ENCODE measurements at places on chromosomes 1 and 21.

DNA sequence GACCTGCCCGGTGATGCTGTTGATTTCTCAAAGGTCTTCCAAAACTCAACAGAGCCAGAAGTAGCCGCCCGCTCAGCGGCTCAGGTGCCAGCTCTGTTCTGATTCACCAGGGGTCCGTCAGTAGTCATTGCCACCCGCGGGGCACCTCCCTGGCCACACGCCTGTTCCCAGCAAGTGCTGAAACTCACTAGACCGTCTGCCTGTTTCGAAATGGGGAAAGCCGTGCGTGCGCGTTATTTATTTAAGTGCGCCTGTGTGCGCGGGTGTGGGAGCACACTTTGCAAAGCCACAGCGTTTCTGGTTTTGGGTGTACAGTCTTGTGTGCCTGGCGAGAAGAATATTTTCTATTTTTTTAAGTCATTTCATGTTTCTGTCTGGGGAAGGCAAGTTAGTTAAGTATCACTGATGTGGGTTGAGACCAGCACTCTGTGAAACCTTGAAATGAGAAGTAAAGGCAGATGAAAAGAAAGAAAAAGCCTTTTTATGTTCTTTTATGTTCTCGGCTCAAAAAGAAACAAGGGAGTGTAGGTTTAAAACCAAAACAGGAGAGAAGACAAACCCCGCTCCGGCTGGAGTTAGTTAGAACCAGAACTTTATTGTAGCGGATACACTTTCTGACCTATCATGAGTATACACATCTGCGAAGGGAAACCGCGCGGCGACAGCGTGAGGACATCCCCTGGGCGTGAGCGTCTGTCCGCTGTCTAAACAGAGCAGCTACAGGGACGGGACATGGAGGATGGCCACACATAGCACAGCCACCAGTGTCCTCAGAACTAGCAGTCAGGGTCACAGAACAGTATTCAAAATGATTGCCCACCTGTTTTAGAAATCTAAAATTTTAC lies 77.1 kb downstream of the PIK3CD start:
- DNase-seq = no peak

DNA sequence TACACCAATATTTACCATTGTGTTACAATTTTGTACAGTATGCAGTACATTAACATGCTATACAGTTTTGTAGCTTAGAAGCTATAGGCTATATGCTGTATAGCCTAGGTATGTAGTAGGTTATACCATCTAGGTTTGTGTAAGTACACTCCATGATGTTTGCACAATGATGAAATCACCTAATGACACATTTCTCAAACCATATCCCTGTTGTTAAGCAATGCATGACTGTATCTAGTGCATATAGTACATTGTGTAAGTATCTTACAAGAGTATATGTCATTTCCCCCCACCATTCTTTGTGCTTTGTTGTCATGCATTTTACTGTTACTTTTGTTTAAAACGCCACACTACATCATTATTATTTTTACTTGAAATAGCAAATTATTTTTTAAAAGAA lies 65.7 kb upstream of the RNF11 start:
- no peak for DNase-seq

DNA sequence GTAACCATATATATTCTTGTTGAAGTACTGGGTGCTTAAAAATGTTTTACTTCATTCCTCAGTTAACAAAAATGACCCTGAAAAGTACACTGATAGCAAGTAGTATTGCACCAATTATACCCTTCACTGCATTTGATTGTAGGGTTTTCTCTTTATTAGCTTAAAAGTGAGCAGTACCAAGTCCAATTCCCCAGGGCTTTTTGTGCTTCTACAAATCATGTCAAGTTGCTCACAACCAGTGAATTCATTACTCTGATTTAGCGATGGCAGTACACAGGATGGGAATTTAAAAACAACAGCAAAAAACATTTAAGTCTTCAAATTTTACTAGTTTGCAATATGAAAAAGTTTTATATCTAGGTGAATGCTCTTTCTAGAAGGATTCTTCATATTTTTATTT lies 436.4 kb downstream of the PTBP2 start:
- no peak for DNase-seq

DNA sequence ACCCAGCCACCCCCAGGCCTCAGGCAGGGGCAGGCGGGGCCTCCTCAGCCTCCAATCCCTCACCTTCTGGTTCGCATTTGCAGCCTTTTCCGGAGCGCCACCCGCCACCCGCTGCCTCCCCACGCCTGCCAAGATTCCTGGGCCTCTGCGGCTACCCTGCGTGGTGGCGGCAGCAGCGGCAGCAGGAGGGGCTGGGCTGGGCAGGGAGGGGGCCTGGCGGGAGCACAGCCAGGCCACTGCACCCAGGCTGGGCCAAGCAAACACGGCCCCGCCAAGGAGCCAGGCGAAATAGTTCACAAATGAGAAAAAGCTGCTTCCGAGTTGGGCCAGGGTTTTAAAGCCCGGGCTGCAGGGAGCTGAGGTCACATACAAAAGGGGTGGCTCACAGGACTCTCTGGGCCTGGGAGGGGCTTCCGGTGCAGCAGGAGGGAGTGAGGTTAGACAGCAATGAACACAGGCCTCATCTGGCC lies 9.8 kb downstream of the COL8A2 start:
- no peak for DNase-seq

- no peak for DNase-seq
Observed at GRCh38 chr1:77846966-77847365, 41.5 kb upstream of the NEXN start.

Data from NCI-H524 (cell line).